ENCODE measurements at places on chromosomes 4 and X. TPM values are rescaled to one million over a fixed set of nuclear protein-coding genes. Genes with fewer than 3 reads are reported as not detected.

Gene MTNR1A
- total RNA-seq, result not detected

Gene SPANXB1
- total RNA-seq, result not detected

Gene MND1
- 13.5 TPM for total RNA-seq

Gene MCF2
- 0.52 TPM for total RNA-seq

Gene SERTM2
- total RNA-seq, result not detected

Gene FATE1
- total RNA-seq, result not detected

Gene REELD1
- not detected for total RNA-seq

Gene CFAP99
- total RNA-seq, result not detected

Gene ADAMTS3
- not detected for total RNA-seq

Gene NPY2R
- total RNA-seq, result not detected

Gene GNRHR
- total RNA-seq, result not detected

DNA sequence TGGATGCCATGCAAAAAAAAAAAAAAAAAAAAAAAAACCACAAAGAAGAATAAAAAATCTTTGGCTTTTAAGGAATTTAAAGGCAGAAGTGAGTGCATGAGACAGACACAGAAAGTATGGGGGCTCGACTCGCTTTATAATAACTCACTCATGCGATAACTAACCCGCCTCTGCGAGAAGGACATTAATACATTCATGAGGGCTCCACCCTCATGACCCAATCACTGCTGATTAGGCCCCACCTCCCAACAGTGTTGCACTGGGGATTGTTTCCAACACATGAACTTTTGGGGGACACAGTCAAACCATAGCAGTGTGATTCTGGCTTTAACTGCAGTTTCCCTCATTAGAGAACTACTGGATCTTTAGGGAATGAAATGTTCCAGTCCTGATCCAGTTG is 78.1 kb downstream of the QDPR start:
- DNase-seq, result no peak

- DNase-seq, result no peak
These were observed 170.0 kb upstream of the FRMPD4 start for GRCh38 chrX:11967986-11968869.

GRCh38 chr4:180296036-180296599 is 1947.1 kb upstream of the TENM3 start:
- no peak for DNase-seq

GRCh38 chrX:103782640-103783039 is 6.0 kb downstream of the PLP1 start:
- no peak for DNase-seq

DNA sequence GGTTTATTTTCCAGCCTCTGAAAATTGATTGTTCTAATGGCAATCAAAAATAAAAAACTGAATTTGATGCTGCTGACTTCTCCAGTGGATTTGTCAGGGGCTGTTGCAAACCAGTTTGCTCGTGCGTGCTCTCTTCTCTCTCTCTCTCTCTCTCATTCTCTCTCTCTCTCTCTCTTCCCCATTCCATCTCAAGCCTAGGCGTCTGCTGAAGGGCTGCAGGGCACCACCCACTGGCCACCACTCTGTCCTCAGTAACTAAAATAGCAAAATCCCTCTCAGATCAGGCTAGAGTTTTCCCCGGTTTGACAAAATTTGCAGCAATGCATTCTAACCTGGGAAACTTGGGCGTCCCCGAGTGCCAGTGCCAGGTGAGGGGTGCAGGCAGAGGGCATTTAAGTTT is 19.4 kb downstream of the NKX6-1 start:
- no peak for DNase-seq

DNA sequence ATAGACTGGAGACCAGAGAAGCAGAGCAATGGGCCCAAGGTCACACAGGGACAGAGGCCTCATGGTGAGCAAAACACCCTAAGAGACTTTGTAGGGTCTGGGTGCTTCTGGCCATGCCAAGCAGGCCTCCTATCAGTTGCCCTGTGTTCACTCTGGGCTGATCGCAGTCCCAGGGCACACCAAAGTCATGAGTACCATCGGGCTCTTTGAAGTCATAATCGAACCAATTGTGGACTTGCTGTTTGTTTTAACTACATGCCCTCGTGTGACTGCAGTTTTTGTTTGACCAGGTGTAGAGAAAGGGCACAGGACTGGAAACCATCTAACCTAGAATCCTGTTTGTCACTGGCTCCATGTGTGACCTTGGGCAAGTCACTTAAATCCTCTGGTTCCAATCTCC is 172.5 kb upstream of the CPEB2 start:
- no peak for DNase-seq

DNA sequence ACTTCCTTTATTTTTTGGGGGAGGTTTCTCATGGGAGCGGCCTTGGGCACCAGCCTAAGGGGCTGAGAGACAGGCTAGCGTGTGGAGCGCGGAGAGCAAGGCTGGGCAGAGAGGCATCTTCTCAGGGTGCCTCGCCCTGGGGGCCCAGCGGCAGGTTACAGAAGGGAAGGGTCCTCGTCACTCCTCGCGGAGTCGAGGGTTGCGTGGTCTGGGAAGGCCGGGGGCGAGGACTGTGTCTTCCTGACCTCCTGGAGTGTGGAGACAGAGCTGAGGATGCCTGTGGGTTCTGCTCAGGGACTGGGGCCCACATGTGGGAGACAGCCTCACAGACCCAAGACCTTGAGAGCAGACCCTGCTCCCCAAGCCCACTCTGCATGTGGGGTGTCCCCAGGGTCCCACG is 79.6 kb upstream of the LRPAP1 start:
- DNase-seq, result no peak

- no peak for DNase-seq
These were observed 81.6 kb downstream of the ZFX start for GRCh38 chrX:24231131-24231540.

GRCh38 chrX:94743478-94743877 is 1069.5 kb downstream of the FAM133A start:
- DNase-seq, result no peak

GRCh38 chr4:85081196-85081595 is 114.7 kb upstream of the WDFY3 start:
- no peak for DNase-seq

- DNase-seq, result no peak
These were observed 576.8 kb upstream of the SMIM31 start for GRCh38 chr4:164177153-164177552.

DNA sequence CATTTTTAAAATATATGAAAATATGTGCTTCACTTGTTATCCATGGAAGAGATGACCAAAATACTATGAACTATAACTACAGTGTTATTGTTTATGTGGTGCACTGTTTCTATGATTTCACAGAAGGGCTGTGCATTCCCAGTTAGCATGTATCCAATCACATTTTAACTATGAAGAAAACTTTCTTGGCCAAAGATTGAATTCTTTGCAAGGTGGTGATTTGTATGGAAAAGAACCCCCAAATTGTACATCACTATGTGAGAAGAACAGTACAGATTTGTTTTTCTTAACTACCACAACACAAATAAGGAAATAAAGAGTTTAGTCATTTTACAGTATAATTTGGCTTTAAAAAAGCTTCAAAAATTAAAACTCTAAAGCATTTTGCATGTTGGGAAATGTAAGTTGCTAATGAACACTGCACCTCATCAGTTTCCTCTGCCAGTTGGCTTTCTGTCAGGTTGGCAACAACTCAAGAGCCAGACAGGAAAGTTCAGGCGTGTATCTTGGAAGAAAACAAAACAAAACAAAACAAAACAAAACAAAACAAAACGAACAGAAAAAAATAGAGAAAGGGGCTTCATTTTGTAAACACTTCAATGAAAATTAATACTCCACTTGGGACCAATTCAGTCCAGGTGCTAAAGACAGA is 237.0 kb downstream of the SCFD2 start:
- DNase-seq, result no peak

GRCh38 chrX:16207634-16208033 is 40.4 kb downstream of the MAGEB17 start:
- DNase-seq, result no peak

- no peak for DNase-seq
These were observed 73.8 kb downstream of the KDM6A start for GRCh38 chrX:44946771-44947170.

GRCh38 chr4:32140636-32141035 is 1420.5 kb downstream of the PCDH7 start:
- DNase-seq, result no peak

GRCh38 chr4:109156356-109156755 is 146.1 kb downstream of the COL25A1 start:
- DNase-seq, result no peak

DNA sequence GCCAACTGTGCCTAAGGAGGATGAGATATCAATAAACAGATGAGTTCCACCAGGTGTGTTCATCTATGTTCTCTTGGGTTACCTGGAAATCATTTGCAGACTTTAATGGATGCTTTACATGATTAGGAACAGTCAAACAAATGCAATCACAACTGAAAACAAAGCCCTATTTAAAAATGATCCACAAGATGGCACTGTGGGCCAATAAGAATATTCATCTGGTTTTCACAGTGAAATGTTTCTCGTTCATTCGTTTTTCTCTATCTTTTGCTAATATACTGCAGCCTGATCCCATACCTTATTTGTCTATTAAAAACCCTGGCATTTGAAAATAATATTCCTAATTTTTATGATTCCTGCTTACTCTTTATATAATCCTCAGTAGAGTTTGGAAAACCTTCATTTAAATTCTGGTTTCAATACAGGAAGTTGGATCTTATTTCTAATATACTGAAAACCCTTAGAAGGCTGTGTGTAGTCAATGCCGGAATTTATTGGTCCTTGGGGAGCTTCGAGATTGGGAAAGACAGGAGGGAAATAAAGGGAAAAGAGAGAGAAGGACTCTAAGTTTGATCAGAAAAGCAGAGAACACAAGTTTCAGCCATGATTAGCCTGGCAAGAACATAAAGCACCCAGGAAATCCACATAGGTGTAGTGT is 63.8 kb upstream of the TAPT1 start:
- DNase-seq, result no peak

DNA sequence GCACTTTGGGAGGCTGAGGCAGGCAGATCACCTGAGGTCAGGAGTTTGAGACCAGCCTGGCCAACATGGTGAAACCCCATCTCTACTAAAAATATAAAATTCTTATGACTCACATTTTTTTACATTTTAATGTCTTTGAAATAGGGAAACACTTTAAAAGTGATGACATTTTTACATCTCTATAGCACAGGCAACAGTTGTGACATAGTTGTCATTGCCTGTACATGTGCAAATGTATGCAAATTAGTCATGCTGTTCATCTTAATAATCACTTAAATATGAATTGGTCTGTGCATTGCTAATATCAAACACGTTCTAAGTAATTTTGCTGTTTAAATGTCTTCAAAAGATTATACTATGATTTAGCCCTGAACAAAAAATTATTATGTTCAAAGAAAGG is 41.7 kb downstream of the ZGRF1 start:
- DNase-seq, result no peak

DNA sequence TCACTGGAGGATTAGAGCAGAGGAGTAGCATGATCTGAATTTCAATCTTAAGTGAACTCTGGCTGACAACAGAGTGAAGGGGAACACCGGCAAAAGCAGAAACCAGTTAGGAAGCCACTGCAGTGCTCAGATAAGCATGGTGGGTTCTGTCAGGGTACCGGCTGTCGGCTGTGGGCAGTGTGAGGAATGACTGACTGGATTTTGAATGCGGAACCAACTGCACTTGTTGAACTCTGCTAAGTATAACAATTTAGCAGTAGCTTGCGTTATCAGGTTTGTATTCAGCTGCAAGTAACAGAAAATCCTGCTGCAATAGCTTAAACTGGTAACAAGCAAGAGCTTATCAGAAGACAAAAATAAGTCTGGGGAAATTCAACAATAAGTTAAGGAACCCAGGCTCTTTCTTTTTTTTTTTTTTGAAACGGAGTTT is 5.2 kb downstream of the HTT start:
- no peak for DNase-seq

DNA sequence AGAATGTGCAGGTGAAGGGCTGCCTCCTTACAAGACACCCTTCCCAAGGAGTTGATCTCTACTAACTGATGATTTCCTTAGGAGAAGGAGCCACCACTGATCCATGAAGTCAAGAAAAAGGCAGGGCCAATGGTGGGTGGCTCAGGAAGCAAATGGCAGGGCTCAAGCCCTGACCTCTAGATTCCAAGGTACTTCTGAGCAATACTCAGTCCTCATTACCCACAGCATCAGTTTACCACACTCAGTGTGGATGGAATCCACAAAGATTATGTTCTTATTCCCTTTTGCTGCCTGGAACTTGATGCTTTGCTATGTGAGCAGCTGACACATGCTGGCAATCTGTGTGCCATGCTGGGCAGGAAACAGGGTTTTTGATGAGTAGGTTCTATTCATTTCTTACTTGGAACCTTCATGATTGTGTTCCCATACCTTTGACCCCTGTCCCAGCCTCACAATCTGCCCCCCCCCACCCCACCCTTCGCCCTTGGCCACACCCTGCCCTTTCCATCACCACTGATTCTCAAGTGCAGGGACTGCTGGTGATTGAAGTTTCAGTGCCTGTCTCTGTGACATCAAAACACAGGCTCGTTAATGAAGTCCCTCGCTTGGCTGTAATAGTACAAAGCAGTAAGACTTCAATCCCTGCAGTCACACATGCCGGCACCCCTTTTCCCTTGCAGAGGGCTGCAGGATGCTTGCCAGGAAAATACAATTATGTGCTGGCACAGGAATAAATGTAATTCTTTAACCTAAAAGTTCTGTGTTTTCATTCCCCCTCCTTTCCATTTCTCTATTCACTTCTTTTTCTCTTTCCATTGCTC is 135.6 kb upstream of the GPC4 start:
- DNase-seq, result no peak

GRCh38 chrX:119726900-119727555 is 31.4 kb upstream of the SOWAHD start:
- no peak for DNase-seq

- no peak for DNase-seq
These were observed 275.8 kb upstream of the IL1RAPL1 start for GRCh38 chrX:28311466-28311865.

- no peak for DNase-seq
These were observed 12.8 kb upstream of the AKAP17A start for GRCh38 chrX:1578511-1579173.

- DNase-seq, result no peak
These were observed 67.9 kb downstream of the SLAIN2 start for GRCh38 chr4:48409203-48409602.

DNA sequence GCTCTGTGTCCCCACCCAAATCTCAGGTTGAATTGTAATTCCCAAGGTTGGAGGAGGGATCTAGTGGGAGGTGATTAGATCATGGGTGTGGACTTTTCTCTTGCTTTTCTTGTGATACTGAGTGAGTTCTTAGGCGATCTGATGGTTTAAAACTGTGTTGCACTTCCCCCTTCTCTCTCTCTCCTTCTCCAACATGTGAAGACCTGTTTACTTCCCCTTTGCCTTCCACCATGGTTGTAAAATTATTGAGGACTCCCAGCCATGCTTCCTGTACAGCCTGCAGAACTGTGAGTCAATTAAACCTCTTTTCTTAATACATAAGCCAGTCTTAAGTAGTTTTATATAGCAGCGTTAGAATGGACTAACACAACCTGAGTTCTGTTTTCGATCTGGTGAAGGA is 738.2 kb downstream of the ARAP2 start:
- no peak for DNase-seq

- no peak for DNase-seq
These were observed 409.9 kb downstream of the GABRG1 start for GRCh38 chr4:45713996-45714395.

- DNase-seq, result no peak
These were observed 11.3 kb downstream of the LAMP2 start for GRCh38 chrX:120457766-120458180.

Measured in activated T-helper 1 cell treated with anti-CD3 and anti-CD28 coated beads, Interleukin-12 subunit alpha, Interleukin-12 subunit beta, Interleukin-2, Interleukin-4 antibody, amounts not matched to agents 30 ng/mL and 10 ng/mL and 1 ng/mL, durations not matched to agents 14 hours and 24 hours and 36 hours (primary cell).